ENCODE measurements at places on chromosomes 6 and 20. TPM values are rescaled to one million over a fixed set of nuclear protein-coding genes. Genes with fewer than 3 reads are reported as not detected.

Gene CPXM1
- polyA plus RNA-seq = not detected

- H3K36me3 ChIP-seq = peaks cover 27% of the 10 kb centered on the region
- H3K27ac ChIP-seq = no peak overlapping the region
- H3K4me1 ChIP-seq = peaks cover 5% of the 10 kb centered on the region
- DNase-seq = no peak
These were observed 41.1 kb downstream of the DYNLT1 start for GRCh38 chr6:158603261-158604047.

GRCh38 chr6:89209457-89209856, 7.7 kb downstream of the GABRR1 start:
- no peak overlapping the region for H3K27ac ChIP-seq
- H3K4me3 ChIP-seq = no peak overlapping the region
- H3K27me3 ChIP-seq = no peaks in the 10 kb centered on the region
- no peaks in the 10 kb centered on the region for H3K4me1 ChIP-seq
- no peaks in the 10 kb centered on the region for H3K36me3 ChIP-seq
- no peak for DNase-seq

DNA sequence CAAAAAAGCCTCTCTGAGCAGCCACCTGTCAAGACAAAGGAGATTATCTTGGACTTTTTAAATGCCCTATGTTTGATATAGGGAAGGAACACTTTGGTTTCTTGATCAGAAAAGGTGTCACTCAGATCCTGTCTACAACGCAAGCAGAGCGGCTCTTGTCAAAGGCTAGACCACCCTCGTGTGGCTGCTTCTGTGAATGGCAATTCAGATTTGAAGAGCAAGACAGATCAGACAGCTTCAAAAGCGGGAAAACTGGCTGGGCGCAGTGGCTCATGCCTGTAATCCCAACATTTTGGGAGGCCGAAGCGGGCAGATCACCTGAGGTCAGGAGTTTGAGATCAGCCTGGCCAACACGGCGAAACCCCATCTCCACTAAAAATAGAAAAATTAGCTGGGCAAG, 10.1 kb upstream of the NXT1 start:
- no peak for DNase-seq
- H3K36me3 ChIP-seq = no peaks in the 10 kb centered on the region
- no peak overlapping the region for H3K27ac ChIP-seq
- no peak overlapping the region for H3K4me3 ChIP-seq

DNA sequence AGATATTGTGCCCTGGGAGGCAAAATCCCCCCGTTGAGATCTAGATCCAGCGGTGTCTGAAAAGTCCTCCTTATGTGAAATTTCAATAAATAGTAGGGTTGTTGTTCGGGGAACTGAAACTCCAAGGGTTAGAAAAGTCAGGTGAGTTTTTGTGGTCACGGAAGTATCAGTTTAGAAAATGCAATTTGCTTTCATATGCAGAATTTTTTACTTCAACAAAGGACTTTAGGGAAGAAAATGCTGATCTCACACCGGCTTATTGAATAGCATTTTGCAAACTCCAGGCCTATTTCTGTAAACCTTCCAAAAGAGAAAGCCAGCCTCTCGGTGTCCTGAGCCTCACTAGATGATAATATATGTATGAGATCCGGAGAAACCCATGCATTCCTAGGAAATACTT, 254.7 kb downstream of the TSHZ2 start:
- no peak overlapping the region for H3K4me3 ChIP-seq
- no peak overlapping the region for H3K27ac ChIP-seq
- peaks cover 18% of the 10 kb centered on the region for H3K27me3 ChIP-seq

GRCh38 chr6:108469316-108469715, 91.4 kb upstream of the FOXO3 start:
- peaks cover 8% of the 10 kb centered on the region for H3K4me1 ChIP-seq
- H3K27ac ChIP-seq = no peak overlapping the region

- H3K4me1 ChIP-seq = peaks cover 26% of the 10 kb centered on the region
- peaks cover 29% of the 10 kb centered on the region for H3K27me3 ChIP-seq
- H3K4me3 ChIP-seq = peak overlapping the region; percentile 91
- H3K27ac ChIP-seq = peak overlapping the region; percentile 89
- peaks cover 8% of the 10 kb centered on the region for H3K36me3 ChIP-seq
These were observed 1.6 kb upstream of the HEY2 start for GRCh38 chr6:125747589-125748405.
